ENCODE measurements at places on chromosomes 4 and X. TPM values are rescaled to one million over a fixed set of nuclear protein-coding genes. Genes with fewer than 3 reads are reported as not detected.

GRCh38 chr4:188551156-188551555 lies 411.9 kb downstream of the TRIML1 start:
- no peak for DNase-seq
- H3K36me3 ChIP-seq = no peaks in the 10 kb centered on the region
- 0 out of 2 replicates have a peak, but pooled peaks cover 2% of the 10 kb centered on the region for H3K4me1 ChIP-seq

MBNL3 gene
- total RNA-seq = 367 TPM

- H3K4me3 ChIP-seq = no peak overlapping the region
- H3K4me1 ChIP-seq = no peaks in the 10 kb centered on the region
- H3K27ac ChIP-seq = no peak overlapping the region
- no peak for DNase-seq
These were observed 9.6 kb upstream of the STK32B start for GRCh38 chr4:5041699-5042098.

GRCh38 chr4:42628740-42629139 lies 28.2 kb downstream of the ATP8A1 start:
- DNase-seq = no peak
- no peak overlapping the region for H3K4me3 ChIP-seq
- no peaks in the 10 kb centered on the region for H3K4me1 ChIP-seq
- no peaks in the 10 kb centered on the region for H3K27me3 ChIP-seq
- H3K27ac ChIP-seq = no peak overlapping the region

- H3K4me3 ChIP-seq = no peak overlapping the region
- no peak for DNase-seq
- H3K4me1 ChIP-seq = no peaks in the 10 kb centered on the region
- no peaks in the 10 kb centered on the region for H3K36me3 ChIP-seq
These were observed 28.4 kb downstream of the CD99L2 start for GRCh38 chrX:150870029-150870428.

Data from HepG2 (cell line).